ENCODE measurements at places on chromosomes 12 and 14.

DNA sequence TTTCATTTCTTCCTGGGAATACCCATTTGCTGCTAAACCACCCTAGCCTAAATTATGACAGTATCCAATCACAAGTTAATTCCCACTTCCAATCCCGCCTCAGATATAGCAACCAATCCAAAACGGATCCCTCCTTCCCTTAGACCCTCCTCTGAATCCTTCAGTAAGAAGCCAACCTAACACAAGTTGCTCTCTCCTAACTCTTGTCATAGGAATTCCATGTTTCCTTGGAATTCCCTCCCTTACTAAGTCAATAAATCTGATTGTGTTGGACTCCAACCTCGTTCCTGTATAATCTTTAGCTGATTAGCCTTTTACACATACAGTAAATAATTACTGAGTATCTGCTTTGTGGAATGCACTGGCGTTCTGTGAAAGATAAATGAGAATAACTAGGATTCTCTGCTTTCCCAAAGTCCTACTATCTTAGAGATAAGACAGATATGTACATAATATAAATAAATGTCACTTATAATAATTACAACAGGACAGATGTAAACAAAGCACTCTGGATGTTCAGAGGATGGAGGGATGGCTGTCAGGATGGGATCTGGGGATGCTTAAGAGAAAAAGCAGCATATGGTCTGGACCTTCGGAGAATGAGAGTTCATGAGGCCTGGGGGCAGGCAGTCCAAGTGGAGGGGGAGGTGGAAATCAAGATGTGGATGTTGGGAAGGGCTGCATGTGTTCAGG lies 185.8 kb upstream of the SOX5 start:
- no peak for DNase-seq

DNA sequence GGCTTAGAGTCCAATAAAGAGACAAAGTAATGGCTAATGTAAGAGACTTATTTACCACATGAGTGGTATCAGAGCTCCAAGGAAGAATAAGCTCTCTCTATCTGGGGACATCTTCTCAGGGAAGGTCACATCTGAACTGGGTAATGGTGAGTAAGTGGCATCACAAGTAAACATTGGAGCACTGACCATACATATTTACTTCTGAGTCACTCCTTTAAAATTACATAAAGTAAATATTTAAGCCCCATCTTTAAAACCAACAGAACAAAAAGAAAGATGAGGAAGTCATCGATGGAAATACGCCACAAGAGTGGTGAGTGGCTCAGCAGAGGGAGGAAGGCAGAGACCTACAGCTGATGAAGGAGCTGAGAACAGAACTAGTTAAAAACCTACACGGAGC lies 159.9 kb downstream of the DUSP6 start:
- no peak for DNase-seq

DNA sequence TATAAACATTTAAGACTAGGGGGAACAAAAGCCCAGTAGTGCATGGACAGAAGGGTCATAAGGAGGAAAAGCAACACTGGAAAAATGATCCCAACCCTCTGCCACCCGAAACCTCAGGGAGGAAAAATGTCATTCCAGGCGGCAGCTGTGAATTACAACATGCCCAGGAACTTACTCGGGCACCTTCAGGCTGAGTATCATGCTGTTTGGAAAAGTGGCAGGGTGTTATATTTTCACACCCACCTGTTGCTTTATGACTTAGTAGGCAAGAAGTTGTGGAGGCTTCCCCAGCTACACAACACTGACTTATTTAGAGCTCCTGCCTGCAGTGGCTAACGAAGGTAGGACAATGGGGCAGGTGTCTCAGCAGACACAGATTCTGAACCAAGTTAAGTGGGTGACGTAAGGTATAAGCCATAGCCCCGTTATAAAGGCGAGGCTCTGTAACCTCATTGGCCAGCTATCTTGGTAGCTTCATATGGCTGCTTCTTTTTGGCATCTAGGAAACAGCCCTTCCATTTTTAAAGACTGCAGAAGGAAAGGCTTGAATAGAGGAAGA lies 96.1 kb upstream of the IFNG-AS1 start:
- no peak for DNase-seq

- DNase-seq, result no peak
Observed at GRCh38 chr12:40157336-40157735, 51.5 kb upstream of the SLC2A13 start.

DNA sequence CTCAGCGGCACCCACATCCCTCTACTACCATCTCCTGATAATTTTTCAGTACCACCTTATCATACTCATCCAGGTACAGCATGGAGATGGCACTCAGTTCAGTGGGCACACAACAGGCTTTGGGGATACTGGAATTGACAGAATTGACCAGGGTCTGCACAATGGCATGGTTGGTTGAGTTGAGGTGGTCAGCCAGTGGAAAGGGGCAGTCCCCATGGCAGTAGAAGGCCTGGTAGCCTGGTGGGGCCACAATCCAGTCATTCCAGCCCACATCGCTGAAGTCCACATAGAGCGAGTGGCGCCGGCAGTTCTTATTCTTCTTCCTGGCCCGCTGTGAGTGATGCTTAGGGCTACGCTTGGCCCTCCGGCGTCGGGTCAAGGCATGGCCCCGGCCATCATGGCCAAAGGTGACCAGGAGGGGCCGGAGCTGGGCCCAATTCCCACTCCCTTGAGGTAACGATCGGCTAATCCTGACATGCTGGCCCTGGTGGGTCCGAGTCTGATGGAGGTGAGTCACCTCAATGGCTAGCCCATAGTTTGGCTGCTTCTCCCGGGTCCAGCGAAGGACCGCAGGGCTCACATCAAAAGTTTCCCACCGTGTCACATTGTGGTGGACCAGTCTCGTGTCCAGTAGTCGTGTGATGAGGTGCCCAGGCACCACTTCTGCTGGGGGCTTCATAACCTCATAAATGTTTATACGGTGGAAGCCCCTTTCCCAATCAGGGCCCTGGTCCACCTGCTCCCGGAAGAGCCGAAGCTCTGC lies 6.4 kb downstream of the BMP4 start:
- DNase-seq, result no peak

DNA sequence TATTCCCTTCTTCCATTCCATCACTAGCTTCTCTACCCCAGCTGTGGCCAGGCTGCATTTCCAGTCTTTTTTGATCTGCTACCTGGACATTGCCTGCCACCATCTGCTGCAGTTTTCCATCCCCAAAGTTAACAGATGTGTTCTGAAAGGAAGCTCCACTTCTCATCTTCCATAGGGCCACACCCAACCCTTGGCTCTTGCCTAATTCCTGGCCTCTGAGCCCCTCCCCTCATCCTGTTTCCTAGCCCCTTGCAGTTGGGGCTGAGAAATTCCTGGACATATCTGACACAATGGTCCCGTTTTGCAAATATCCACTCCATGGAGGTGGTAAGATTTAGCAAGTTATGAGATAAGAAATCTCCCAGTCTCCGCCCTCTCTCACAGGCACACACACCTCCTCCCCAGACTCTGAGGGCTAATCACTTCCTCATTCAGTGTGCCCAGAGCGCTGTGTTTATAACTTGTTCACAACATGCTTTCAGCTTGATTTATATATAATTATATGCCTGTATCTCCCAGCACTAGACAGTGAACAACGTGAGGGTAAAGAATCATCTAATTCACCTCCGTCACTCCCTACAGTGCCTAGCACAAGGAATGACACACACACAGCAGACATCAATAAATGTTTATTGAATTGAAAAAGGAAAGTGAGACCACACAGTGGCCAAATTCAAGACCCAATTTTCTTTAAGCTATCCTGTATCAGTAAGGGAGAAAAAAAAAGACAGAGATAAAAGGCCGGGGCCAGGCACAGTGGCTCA lies 13.4 kb downstream of the SMUG1 start:
- no peak for DNase-seq

- DNase-seq, result no peak
Observed at GRCh38 chr14:66306101-66306500, 180.1 kb upstream of the CCDC196 start.

GRCh38 chr12:105228494-105228893 lies 7.5 kb downstream of the APPL2 start:
- no peak for DNase-seq

DNA sequence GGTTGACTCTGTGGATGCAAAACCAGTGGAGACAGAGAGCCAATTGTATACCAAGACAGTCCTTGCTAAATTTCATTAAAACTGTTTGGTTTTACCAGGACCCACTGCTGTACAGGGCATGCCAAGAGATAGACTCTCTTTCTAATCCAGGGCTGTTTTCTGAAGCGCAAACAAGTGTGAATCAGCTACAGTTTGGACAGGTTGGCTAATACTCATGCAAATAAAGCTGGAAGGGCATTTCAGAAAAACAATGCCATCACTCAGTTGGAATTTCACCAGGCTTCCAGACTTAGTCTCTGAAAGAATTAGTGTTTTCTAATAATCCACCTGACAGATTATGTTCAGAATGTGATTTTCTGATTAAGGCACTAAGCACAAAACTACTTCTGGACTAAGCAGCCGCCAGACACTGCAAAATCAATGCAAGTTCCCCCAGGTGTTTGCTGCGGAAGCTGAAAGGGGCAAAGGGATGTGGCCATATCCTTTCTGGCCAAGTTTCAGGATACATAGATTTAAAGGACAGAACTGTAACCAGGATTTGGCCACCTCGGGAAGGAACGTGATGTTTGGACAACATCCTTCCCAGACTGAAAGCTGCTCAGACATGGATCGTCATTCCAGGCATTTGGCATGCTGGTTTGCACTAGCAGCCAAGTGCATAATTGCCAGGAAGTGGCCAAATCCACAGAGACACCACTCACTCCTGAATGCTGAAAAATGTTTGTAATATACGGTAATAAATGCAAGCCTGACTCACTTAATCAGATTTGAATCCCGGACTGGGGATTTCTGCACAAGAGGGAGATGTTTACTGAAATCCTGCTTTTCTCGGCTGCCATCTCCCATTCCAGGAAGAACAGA lies 32.0 kb upstream of the CDKN3 start:
- DNase-seq, result no peak

DNA sequence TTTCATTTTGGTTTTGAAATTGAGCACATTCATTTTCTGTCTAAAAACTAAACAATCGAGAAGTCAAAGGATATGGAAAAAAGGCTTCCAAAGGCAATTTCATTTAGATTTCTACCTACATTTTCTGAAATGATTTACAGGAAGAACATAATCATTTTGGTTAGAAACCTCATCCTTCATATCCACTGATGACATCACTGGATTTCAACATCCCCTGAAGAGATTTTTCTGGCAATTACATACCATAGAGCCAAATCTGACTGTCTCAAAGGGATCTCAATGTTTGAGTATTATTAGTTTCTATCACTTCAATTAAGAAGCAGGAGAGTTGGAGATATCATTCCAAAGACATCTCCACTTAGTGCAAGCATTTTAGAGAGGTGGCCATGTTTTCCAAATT lies 137.8 kb downstream of the TTC7B start:
- DNase-seq, result no peak

- DNase-seq, result no peak
Observed at GRCh38 chr14:68506645-68507419, 286.0 kb downstream of the ZFP36L1 start.

GRCh38 chr14:36397357-36397756 lies 76.9 kb upstream of the MBIP start:
- no peak for DNase-seq

- DNase-seq, result no peak
Observed at GRCh38 chr12:56772625-56773024, 9.5 kb downstream of the HSD17B6 start.

- no peak for DNase-seq
Observed at GRCh38 chr12:3974883-3975282, 101.7 kb upstream of the PARP11 start.

- DNase-seq, result no peak
Observed at GRCh38 chr12:97006585-97006984, 99.5 kb downstream of the NEDD1 start.

- no peak for DNase-seq
Observed at GRCh38 chr12:62673028-62673815, 206.6 kb downstream of the MON2 start.

GRCh38 chr12:13337791-13338190 lies 141.3 kb downstream of the EMP1 start:
- no peak for DNase-seq

- peak; percentile 76 for DNase-seq
Observed at GRCh38 chr12:95942524-95943329, at the start of gene CCDC38. Gene CCDC38, minus strand, starts transcription at chr12:95942614. Its CDS starts 6,105 bp downstream, at chr12:95936509.

GRCh38 chr12:21526721-21527345 lies 737 bp downstream of the SPX start:
- DNase-seq, result no peak

DNA sequence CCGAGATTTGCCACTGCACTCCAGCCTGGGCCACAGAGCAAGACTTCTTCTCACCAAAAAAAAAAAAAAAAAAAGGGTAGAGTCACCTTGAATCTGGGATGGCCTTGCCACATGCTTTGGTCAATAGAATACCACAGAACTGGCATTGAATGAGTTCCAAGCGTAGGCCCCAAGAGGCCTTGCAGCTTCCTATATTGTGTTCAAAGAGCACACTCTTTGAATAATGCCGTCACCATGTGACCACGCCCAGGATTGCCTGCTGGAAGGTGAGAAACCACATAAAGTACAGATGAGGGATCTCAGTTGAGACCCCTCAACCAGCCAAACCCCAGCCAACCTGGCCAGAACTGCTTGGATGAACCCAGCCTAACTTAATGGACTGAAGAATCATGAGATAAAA lies 239.2 kb upstream of the AMIGO2 start:
- no peak for DNase-seq

DNA sequence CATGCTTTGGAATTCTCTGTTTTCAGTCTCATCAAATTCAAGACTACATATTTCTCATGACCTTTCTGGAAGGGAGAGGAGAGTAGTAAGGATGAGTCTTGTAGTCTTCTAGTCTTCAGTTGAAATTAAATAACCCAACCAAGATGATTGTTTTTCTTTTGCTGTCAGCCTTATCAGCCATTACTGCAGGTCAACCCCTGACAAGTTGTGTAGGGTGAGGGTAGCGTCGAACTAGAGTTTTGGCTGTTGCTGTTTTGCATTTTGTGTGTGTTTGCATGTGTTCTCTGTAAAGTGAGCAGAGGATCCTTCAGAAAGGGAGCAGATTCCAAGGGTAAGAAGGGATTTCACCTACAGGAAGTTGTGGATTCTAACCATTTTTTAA lies 28.4 kb downstream of the DIP2B start:
- DNase-seq, result no peak

- no peak for DNase-seq
Observed at GRCh38 chr14:24456980-24457379, 14.4 kb upstream of the SDR39U1 start.

DNA sequence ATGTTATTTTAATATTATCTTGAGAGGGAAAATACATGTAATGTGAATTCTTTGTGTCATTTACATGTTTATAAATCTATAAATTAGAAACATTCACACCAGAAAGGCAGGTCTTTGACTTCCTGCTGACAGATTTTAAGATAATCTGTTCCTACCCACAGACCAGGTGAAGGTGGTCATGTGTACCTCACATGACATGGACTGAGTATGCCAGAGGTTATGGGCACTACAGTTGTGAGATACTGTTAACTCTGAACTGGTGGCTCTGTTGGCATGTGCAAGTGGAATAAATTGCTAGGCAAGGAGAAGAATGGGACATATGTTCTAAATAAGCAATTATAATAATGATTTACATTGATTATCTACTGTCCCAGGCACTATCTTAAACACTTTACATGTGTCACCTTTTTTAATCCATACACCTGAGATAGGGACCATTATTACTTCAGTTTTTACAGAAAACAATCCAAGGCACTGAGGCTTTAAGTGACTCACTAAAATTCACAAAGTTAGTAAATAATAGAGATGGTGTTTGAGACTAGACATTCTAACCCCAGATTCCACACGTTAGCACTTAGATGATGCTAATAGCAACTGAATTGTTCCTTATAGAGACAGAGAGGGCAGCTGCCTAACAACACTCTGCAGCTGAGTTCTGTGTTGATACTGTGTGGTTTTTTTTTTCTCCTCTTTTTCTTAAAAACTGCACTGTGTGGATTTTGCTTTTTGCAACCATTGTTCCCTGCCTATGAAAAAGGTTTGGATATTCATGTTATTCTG lies 23.8 kb downstream of the SLC16A7 start:
- no peak for DNase-seq

- DNase-seq, result no peak
Observed at GRCh38 chr12:121456551-121456950, 56.6 kb downstream of the RNF34 start.

Measured in stimulated activated CD4-positive, alpha-beta T cell treated with anti-CD3 and anti-CD28 coated beads, Interleukin-12 subunit alpha, Interleukin-12 subunit beta, amount 100 ng/mL, for 24 hours (primary cell).